ENCODE measurements at places on chromosomes 12 and 14.

GRCh38 chr14:58078068-58078467 is 73.9 kb downstream of the ARMH4 start:
- no peak for DNase-seq

- no peak for DNase-seq
Observed at GRCh38 chr14:92586963-92587699, 73.5 kb downstream of the RIN3 start.

GRCh38 chr12:123055281-123055766 is 74.8 kb downstream of the ARL6IP4 start:
- no peak for DNase-seq

GRCh38 chr12:67662910-67663538 is 14.5 kb downstream of the DYRK2 start:
- DNase-seq: no peak

DNA sequence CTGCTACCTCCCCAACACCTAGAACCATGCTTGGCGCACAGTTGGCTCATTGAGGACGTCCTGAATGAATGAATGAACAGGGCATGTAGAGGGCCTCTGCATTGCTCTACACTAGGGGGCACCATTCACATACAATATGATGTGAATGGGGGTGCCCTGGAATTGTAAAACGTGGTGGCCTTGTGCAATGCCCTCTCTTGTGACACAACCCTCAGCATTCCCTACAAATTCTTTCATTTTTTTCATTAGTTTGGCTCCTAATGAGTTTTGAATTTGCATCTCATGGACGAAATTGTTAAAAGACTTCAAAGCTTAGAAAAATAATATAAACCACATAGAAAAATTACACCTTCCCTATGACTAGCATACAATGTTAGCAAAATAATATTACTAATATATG is 2.3 kb upstream of the DIO2 start:
- no peak for DNase-seq

DNA sequence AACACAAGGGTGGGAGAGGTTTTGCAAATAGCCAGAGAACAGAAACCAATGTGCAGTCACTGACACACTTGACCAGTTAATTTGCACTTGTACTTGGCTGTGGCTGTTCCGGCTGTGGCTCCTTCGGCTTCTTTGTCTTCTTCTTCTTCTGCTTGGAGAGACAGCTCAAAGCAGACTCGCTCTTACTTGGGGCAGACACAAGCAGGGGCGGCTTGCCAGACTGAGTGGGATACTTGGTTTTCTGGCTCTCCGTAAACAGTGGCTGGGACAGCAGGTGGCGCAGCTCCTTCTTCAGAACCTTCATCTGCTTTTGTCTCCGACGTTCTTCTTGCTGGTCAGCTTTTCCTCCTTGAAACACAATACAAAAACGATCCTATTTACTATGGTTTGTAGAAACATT is 25.0 kb downstream of the OTUB2 start:
- DNase-seq: peak; percentile 50

GRCh38 chr12:1836854-1837421 is 16.6 kb downstream of the LRTM2 start:
- DNase-seq: no peak

- no peak for DNase-seq
Observed at GRCh38 chr12:53755451-53755891, 3.7 kb upstream of the CISTR start.

GRCh38 chr12:91126516-91126915 is 15.2 kb upstream of the LUM start:
- DNase-seq: no peak

- no peak for DNase-seq
Observed at GRCh38 chr14:55316564-55316963, 45.3 kb downstream of the FBXO34 start.

GRCh38 chr12:77947746-77948145 is 117.1 kb downstream of the NAV3 start:
- DNase-seq: no peak

DNA sequence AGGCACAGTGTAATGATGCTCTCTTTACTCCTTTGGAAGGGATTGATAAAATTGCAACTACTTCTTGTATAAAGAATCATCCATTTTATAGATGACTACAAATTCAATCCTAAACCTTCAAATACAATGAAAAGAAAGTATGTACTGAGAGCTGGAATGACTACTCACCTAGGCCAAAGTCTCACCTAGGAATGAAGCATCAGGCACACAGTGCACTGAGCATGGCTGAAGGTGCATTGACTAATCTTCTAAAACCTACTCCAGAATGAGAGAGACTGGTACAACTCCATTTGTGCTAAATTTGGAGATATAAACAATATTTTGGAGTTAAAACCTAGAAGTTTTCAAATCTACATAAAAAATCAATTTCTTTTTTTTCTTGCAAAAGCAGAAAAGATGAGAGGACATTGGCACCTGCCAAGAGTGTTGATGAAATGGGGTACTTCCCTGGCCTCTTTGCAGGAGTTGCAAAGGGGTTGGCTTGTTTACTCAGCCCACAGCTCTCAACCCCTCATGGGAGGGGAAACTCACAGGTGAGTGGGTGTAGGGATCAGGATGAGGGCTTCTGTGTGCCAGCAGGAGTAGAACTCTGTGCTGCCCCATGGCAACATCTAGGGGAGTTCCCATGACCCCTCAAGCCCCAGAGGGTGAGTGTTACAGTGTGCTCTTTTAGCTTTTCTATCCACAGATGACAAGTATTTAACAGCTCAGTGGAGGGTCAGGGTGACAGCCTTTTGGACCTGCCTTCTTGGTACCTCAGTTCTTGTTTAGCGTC is 31.3 kb downstream of the CLECL1 start:
- DNase-seq: peak; percentile 70

DNA sequence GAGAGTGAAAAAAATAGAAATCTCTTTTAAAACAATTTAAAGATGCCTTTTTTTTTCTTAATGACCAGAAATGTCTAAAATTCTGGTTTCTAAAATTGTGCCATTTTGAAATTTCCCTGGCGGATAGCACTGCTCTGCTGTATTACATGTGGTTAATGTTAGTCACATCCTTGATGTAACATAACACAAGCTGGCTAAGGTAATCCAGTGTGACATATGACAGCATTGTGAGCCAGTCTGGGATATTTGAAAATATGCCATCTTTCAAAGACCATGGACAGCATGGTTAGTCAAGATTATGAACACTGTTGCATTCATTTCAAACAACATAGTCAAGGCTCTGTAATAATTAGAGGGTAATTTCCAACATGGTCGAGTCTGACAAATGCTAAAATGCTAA is 133.2 kb downstream of the ALX1 start:
- DNase-seq: no peak

- no peak for DNase-seq
Observed at GRCh38 chr14:51129130-51129529, 34.2 kb upstream of the TRIM9 start.

GRCh38 chr14:64707661-64708060 is 3.4 kb downstream of the PLEKHG3 start:
- DNase-seq: no peak

DNA sequence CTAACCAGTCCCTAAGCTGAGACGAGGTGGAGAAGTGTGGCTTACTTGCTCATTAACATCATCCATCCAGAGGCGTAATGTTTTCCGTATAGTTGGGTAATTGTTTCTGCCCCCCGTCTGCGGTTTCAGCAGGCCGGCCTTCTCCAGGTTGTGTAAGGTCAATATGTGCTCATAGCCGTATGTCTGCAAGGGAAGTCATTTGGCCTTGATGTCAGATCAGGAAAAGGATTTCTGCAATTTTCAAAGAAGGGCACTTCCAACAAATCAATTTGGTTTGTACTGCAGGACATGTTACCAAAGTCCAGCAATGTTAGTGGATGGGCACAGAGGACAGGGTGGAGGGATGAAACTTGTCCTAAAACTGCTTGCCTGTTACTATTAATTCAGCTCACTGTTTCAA is 9.9 kb upstream of the DIABLO start:
- DNase-seq: no peak

DNA sequence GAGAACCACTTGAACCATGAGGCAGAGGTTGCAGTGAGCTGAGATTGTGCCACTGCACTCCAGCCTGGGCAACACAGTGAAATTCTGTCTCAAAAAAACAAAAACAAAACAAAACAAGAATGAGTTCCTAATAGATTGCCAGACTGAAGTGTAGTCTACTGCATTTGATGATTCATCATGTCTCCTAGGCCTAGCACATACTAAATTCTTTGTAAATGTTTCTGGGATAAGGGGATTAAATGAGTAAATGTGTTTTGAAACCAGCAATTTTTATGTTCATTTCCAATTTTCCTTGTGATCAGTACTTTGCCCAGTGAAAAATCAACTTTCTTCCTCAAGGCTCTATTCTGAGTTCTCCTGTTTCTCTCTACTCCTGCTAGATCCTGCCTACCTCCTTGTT is 2.9 kb upstream of the DYRK2 start:
- no peak for DNase-seq

GRCh38 chr14:80388980-80389711 is 177.8 kb upstream of the DIO2 start:
- no peak for DNase-seq

DNA sequence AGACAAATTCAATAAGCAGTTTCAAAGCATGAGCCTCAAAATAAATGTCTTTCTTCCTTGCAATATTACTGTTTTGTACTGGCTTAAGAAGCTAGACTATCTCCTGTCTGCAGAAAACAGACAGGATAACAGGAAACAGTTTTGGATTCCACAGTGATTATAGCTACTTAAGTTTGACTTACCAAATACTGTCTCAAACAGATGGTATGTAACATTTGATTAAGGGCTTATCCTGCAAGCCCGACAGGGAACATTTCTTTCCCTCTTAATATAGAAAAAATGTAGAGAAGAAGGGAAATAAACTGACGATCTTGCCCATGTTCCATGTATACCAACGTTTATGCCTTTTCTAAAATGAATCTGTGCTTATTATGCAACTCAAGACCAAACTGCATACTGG is 179.9 kb upstream of the EEA1 start:
- DNase-seq: no peak

- no peak for DNase-seq
Observed at GRCh38 chr12:125072496-125072895, 7.3 kb downstream of the AACS start.

- no peak for DNase-seq
Observed at GRCh38 chr12:117076410-117077372, 22.5 kb downstream of the TESC start.

GRCh38 chr14:57834961-57835360 is 30.9 kb downstream of the SLC35F4 start:
- DNase-seq: no peak

DNA sequence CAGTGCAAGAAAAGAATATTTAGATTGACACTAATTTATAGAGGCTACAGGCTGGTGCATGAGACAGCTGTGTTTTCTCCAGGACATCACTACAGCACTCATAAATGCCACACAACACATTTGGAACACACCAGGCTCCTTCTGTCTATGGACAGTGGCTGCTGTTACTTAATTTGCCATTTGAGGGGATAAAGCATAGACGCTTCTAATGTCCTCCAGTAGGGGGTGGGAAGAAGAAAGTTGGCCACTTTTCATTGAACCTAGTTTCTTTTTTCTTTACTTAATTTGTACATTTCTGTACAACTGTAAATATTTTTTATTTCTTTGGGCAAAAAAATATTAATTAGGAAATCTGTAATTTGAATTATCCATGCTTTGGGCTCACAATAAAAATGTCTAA is 12.4 kb upstream of the RTN1 start:
- DNase-seq: no peak

- DNase-seq: no peak
Observed at GRCh38 chr14:38567703-38568102, 311.8 kb upstream of the CLEC14A start.

- DNase-seq: peak; percentile 49
Observed at GRCh38 chr12:109740694-109741245, 27.1 kb downstream of the FAM222A start.

DNA sequence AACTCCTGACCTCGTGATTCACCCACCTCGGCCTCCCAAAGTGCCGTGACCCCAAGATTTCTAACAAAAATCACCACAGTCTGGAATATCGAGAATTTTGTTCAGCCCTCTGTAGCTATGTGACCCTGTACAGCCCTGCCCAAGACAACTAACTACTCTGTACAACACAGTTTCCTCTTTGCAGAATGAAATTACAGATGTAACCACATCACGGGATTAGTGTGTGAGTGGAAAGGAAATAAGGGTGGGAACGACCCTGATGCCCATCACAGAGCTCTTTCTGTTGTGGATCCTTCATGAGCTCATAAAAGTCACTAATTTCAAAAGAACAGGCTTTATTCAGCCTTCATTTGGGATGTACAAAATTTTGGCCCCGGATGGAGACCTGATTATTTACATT is 50.5 kb upstream of the KRR1 start:
- DNase-seq: no peak

DNA sequence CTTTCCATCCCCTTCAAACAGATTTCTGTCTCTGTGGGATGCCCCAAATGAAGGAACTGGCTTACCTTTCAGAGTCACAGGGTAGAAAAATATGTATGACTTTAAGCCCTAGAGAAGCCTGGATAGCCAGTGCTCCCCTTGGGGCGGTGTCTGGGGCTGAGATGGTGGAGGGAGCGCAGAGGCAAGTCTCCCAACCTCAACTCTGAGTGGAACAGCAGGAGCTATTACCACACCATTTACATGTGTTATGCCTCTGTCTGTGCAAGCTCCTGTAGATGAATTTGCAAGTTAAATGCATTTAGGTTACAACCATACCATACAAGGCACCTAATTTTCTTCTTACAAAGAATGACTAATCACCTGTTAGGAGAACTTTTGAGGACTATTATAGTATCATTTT is 50.4 kb upstream of the CLMN start:
- DNase-seq: no peak

GRCh38 chr12:71665090-71665463 is 976 bp downstream of the THAP2 start:
- DNase-seq: no peak

DNA sequence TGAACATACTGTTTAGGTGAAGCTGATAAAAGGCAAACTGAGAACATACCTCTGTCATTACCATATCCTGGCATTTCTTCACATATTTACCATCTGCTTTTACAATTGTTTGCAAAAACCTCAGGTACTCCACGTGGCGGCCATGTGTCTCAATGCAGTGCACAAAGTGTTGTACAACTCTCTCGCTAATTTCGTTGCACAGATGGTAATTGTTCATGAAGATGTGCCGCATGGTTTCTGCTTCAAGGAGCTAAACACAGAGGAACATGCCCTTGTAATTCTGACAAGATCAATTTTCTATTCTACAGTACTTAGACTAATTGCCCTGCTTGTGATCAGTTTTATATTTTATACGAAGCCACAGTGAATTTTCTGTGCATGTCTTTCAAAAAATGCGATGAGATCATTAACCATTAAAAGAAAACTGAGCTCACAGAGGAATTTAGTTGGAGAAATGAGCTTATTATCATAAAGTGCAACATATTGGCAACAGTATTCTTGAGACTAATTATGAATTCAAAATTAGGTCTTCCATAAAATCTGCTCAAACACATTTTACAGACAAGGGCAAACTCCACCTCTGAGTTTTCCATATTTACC is 233.8 kb downstream of the ITPR2 start:
- DNase-seq: no peak

GRCh38 chr12:112852810-112853209 is 54.0 kb upstream of the OAS1 start:
- no peak for DNase-seq

GRCh38 chr12:111120578-111120977 is 200.2 kb upstream of the MYL2 start:
- no peak for DNase-seq
